ENCODE measurements at places on chromosomes 3 and 15.

- DNase-seq, result no peak
Observed at GRCh38 chr15:40111888-40112287, 3.2 kb upstream of the BMF start.

GRCh38 chr3:51684971-51685751, 14.1 kb downstream of the TEX264 start:
- DNase-seq, result no peak

GRCh38 chr3:116474032-116474780, 28.9 kb upstream of the LSAMP start:
- no peak for DNase-seq

DNA sequence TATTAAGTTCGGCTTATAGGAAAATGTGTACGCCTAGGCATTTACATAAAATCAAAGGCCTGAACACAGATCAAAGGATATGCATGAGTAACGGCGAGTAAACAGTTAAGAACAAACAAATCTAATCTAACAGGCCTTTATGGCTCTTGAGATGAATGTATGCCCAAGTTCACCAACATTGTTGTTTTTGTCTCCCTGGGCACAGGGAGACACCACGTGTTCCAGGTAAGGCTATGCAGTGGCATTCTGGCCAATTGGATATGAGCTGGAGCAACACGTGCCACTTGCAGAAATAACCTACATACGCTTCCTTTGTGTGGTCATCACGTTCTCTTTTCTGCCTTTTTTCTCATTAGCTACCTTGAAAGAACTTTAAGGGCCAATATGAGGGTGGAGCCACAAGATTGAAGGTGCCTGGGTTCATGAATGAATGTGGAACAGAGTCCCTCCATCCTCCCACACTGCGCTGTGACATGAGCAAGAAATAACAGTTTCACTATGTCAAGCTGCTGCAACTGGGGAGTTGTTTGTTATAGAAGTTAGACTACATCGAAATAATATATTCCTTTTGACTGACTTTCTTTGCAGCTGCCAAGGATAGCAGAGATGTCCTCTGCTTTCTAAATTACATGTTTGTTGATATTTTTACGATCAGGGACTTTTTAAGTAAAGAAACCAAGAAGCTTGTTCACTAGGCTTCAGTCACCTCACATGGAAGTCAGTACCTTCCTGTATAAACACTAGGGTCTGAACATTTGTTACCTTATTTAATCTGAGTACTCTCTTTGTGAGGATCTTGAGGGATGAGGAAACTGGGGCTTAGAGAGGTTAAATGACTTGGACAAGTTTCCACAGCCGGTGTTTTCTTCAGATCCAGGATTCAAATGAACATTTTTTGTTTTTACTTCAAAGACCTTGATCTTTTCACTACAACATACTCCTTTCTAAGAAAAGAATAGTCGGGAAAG, 427.5 kb upstream of the TBL1XR1 start:
- DNase-seq, result no peak

GRCh38 chr3:58266577-58266976, 29.0 kb downstream of the ABHD6 start:
- DNase-seq, result no peak

DNA sequence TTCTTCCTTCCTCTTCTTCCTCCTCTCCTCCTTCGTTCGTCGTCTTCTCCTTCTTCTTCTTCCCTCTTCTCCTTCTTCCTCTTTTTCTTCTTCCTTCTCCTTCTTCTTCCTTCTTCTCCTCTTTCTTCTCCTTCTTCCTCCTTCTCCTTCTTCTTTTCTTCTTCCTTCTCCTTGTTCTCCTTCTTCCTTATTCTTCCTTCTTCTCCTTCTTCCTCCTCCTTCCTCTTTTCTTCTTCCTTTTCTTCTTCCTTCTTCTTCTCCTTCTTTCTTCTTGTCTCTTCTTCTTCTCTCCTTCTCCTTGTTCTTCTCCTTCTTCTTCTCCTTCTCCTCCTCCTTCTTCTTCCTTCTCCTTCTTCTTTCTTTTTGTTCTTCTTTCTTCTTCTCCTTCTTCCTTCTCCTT, 35.3 kb downstream of the SPG21 start:
- DNase-seq, result no peak

DNA sequence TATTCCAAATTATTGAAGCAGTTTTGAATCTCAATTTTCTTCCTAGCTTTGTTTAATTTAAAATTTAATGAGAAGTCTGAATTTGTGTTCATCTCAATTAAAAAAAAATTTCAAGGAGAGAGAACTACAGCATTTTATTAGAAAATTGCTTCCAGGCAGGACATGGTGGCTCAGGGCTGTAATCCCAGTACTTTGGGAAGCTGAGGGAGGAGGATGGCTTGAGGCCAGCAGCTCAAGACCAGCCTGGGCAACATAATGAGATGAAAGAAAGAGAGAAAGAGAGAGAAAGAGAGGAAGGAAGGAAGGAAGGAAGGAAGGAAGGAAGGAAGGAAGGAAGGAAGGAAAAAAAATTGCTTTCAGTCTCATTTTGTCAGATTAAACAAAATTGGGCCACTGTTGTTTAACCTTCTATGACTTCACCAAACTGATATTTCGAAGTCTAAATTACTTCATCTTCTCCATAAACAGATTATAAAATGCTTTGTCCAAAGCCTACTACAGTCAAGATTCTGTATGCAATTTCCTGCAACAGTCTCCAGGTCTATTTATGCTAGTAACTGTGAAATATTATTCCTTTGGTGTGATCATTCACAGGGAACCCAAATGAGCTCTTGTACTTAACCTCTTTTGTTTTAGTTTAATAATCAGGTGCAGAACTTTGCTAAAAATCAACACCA, 6.6 kb upstream of the ABHD6 start:
- DNase-seq, result no peak

GRCh38 chr3:82410366-82410765, 648.9 kb upstream of the GBE1 start:
- no peak for DNase-seq

DNA sequence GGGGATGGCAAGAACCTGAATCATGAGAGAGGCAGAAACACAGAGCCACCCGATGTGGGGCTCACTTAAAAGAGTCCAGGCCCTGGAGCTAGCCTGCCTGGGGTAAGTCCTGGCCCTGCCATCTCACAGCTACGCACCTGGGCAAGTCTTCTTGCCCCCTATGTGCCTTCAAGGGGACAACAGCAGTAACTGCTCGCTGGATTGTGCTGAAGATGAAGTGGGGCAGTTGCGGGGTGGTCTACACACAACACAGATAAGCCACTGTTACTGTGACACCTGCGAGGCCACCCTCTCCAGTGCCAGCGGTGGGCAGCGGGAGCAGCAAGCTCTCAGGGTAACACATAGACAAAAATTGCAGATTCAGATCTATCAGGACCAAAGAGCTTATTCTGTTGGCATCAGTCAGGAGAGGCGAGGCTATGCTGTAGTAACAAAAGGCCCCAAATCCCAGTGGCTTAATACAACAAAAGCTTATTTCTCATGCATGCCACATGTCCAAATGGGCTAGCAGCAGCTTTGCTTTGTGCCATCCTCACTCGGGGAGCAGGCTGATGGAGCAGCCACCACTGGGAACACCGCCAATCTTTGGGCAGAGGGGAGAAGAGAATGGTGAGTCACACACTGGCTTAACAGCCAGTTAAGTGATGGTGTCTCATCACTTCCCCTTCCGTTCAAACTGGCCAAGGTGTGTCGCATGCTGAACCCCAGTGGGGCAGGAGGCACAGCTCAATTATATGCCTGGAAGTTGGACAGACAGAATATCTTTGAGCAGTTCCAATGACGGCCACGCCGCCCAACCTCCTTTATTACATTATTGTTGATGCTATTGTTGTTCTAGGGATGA, 78.3 kb downstream of the WNT7A start:
- DNase-seq, result no peak

DNA sequence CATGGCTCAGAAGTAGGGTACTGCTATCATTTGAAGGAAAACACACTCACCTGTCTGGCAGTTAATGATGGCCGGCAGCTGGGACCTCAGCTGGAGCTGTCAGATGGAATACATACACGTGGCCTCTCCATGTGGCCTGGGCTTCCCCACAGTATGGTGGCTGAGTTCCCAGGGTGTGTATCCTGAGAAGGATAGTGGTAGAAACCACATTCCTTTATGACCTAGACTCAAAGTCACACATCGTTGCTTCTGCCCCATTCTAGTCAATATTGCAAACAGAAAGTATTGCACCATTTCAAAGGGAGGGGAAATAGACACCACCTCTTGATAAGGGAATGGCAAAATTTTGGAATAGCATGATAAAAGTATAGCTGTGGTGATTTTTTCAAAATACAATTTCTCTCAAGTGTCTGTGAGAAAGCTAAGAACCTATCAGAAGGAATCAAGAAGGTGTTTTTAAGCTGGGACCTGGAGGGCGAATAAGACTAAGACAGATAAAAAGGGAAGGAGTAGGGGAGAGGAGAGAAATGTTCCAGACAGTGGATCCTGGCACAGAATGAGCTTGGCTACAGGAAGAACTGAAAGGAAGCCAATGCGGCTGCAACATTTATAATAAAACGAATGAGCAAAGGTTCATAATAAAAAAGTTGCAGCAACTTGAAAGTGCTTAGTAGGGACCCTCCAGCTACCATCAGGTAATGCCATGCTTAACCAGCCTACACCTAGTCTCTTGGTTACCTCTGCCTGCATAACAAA, 40.1 kb upstream of the GALNT15 start:
- no peak for DNase-seq

DNA sequence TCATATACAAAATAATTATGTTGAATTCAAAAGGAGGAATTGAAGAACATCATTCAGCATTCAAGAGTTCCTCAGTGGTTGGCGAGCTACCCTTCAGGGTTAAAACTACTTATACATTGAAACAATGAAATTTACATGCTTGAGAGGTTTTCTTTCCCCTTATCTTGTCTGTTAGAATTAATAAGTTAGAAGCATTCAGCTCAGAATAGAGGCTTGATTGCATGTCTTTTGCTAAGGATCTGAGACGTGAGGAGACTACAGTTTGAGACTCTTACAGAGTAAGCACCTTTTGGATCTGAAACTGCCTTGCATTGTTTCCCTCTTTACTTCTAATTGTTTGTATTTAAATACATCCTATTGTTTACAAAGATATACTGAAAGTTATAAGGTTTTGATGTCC, 157.6 kb downstream of the NSUN3 start:
- no peak for DNase-seq

- no peak for DNase-seq
Observed at GRCh38 chr3:174120997-174121396, 723.5 kb downstream of the NLGN1 start.

DNA sequence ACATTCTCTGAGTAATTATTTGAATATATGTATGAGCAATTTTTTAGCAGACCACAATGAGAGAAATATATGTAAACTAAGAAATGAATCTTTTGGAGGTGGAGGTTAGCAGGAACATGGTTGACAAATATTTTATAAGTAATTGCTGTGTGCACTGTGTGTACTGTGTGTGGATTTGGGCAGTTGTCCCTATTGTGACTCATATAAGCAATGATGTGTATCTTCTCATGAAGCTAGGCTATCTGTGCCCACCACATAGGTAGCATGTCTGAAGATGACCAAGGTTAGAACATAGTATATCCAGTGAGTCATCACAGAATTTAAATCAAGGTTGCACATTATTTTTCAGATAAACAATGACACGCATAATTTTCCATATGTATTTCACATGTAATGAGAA, 713.9 kb upstream of the GBE1 start:
- no peak for DNase-seq

GRCh38 chr3:149430216-149430615, 44.3 kb upstream of the TM4SF4 start:
- DNase-seq, result no peak

GRCh38 chr15:37219211-37219701, 118.9 kb upstream of the MEIS2 start:
- no peak for DNase-seq

DNA sequence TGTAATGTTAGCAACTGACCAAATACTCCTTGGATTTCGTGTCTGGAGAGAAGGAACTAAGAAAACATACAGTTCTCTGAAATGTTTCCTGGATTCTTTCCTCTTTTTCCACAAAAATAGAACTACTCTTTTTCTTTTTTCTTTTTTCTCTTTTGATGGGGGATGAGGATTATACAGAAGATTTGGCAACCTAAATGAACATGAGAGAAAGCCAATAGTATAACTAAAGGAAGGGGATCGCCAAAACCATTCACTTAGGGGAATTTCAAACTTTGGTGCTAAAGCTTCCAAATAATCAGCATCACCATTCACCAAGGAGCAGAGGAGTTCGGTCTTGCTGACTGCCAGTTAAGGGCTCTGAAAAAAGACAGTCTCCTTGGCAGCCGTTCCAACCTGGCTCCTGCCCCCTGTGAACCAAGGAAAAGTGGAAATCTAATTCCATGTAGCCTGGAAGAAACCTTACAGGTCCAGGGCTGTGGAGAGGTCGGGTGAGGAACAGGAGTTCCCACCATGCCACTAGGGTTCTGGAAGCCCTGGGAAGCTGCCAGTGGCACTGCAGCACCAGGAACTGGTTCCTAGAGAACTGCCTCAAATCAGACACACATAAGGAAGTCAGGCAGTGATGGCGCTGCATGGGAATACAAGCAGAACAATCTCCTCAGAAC, 176.9 kb downstream of the TNIK start:
- DNase-seq, result no peak

All from H1 (cell line).